Adipose tissue (tissue), 3 donors: ENCODE measurements at places on chromosomes 1 and 21. TPM values are rescaled to one million over a fixed set of nuclear protein-coding genes. Genes with fewer than 3 reads are reported as not detected.

Gene LSS
- polyA plus RNA-seq, result 38.4 TPM

Gene EVA1C
- 59.7 TPM for polyA plus RNA-seq

Gene SLC9C2
- polyA plus RNA-seq, result not detected

Gene SLC1A7
- polyA plus RNA-seq, result 0.54 TPM

Gene PROX1
- 3.6 TPM for polyA plus RNA-seq

Gene FCGR3B
- 18.3 TPM for polyA plus RNA-seq

Gene BCAR3
- 14.8 TPM for polyA plus RNA-seq

Gene PAPPA2
- polyA plus RNA-seq, result 0.79 TPM

Gene BTBD8
- polyA plus RNA-seq, result 5.1 TPM

Gene LHX8
- not detected for polyA plus RNA-seq

Gene CADM3
- 1.2 TPM for polyA plus RNA-seq

Gene TMEM61
- 0.45 TPM for polyA plus RNA-seq

Gene NID1
- 66.6 TPM for polyA plus RNA-seq

Gene SUMO3
- 101 TPM for polyA plus RNA-seq

Gene NBPF8
- polyA plus RNA-seq, result 8.2 TPM

Gene AP4B1
- 10.6 TPM for polyA plus RNA-seq

Gene AMY1A
- not detected for polyA plus RNA-seq

Gene TRIM17
- polyA plus RNA-seq, result 0.21 TPM

Gene SLC22A15
- 2.2 TPM for polyA plus RNA-seq

Gene LRRIQ3
- 1.3 TPM for polyA plus RNA-seq

Gene LRRC53
- polyA plus RNA-seq, result not detected

Gene FMO1
- 1.2 TPM for polyA plus RNA-seq

Gene CD52
- polyA plus RNA-seq, result 15.8 TPM

Gene DCST2
- polyA plus RNA-seq, result 0.67 TPM

Gene MAP10
- 1.2 TPM for polyA plus RNA-seq

Gene AGMAT
- 0.21 TPM for polyA plus RNA-seq

Gene PRELP
- 86.3 TPM for polyA plus RNA-seq

Gene KDM5B
- polyA plus RNA-seq, result 10.7 TPM

Gene CBS
- 19.6 TPM for polyA plus RNA-seq

Gene HTR1D
- not detected for polyA plus RNA-seq

Gene EPHX1
- 146 TPM for polyA plus RNA-seq

Gene PIK3R3
- polyA plus RNA-seq, result 36.5 TPM

Gene FAM72B
- 0.08 TPM for polyA plus RNA-seq

Gene OR10X1
- polyA plus RNA-seq, result not detected

Gene SH2D1B
- 0.07 TPM for polyA plus RNA-seq

Gene SPATA46
- polyA plus RNA-seq, result not detected

Gene NCAM2
- polyA plus RNA-seq, result 0.45 TPM

Gene DNAJC28
- polyA plus RNA-seq, result 0.86 TPM
